NK-92 treated with Interleukin-12 subunit alpha and Interleukin-12 subunit beta, amount 100 ng/mL, for 24 hours (cell line): ENCODE measurements at places on chromosomes 7 and 10.

DNA sequence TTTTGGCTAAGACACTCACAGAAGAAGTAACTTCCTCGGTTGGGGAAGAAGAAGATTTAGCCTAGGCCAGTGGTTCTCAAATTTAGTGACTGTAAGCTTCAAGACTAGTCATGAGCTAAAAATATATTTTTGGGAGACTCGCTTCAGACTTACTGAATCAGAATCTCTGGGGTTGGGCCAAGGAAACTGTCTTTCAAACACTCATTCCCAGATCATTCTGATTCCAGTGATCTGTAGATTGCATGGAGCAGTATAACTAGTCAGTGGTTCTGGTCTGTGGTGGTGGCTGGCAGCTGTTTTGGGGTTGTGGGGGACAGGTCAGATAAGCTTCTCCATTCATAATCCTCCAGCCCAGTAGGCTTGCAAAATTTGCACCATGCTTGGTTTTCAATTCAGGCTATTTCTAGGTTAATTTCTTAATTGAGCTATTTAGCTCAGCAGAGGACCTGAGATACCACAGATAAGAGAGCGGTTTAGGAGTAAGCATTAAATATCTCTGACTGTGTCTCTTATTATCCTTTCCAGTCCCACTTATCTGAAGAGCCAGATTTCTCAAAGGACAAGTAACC lies 3.8 kb upstream of the KAT6B start:
- no peak for DNase-seq

DNA sequence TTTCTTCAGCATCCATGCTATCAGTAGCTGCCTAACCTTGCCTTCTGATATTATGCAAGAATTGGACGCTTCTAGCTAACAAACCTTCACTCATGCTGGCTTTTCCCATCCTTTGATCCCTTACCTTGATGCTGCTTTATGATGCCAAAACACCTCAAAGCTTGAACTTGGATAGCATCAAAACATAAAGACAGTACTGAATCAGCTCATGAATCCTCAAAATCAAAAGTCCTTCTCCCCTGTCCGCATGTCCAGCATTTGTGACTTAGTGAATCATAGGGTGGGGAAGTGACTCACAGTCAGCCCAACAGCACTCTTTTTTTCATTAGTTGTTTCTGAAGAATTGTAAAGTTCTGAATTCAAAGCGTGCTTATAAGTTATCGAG lies 89.5 kb upstream of the PIK3CG start:
- no peak for DNase-seq

DNA sequence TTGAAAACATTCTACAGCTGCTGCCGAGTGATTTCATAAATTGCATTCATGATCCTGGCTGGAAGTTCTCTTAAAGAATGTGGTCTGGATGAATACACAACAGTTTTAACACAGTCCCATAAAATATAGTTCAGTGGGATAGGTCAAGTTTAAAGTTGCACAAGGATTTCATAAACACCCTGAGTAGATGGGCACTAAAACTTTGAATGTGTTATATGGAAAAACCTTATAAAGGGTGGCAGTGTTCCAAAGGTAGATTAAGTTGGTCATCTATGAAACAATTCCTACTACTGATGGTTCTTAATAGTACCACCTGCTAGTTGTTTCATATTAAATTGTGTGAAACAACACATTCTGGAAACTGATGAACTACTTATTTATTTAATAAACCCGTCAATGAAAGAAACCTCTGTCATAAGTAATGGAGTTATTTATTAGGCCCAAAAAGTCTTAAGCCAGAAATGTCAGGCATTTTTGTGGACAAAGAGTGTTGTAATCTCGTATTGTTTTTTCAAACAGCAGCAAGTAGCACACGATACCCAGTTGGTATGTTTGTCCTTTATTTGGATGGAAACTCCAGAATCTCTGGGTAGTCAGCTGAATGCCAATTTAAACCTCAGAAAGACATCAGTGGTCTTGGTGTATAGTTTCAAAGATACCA lies 14.3 kb upstream of the RPA3 start:
- no peak for DNase-seq

- peak; percentile 8 for DNase-seq
These were observed 112.5 kb downstream of the SVIL start for GRCh38 chr10:29522061-29522855.

- no peak for DNase-seq
These were observed 24.1 kb downstream of the TBATA start for GRCh38 chr10:70761031-70761601.

DNA sequence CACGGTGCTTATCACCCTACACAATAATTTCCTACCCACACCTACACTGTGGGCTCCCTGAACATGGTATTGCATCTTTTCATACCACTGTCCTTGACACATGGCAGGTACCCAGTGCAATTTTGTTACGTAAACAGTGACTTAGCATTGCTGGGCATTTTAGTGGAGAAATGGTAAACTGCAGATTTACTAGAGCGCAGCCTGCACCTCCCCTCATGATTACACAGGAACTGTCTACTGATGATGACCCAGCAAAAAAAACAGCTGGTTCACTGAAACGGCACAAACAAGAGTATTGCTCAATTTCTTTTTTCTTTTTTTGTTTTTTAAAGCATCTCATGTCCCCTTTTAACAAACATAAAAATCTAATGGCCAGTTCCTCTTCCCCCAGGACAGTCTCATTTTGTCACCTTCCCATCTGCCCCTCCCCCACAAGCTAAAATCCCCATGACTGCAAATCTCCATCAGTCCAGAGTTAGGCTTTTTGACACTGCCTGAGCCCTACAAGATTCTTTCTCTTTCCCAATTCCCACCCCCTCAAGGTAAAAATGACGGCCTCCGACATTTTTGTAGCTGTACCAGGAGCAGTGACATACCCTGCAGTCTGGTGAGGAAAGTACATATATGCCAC lies 2.8 kb downstream of the ZNF746 start:
- no peak for DNase-seq

DNA sequence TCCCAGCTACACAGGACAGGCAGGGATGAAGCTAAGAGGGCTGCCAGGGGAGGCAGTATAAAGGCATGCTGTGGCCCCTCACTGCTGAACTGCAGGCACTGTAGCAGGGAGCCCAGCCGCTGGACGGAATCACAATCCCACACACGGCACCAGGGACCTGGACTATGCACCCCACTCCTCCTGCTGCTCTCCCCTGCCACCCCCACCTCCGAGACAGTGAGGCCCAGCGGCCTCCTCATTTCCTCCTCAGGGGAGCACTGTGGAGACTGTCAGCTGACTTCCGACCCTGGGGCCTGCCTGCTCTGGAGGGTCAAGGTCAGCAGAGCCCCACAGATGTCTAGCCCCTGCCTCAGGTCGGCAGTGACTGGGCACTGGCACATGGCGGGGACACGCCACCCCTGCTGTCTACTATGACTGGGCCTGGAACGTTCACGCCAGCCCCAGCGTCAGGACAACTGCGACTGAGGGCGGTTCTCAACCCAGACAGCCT lies 92.7 kb downstream of the FAM53B start:
- DNase-seq: no peak

GRCh38 chr7:115477193-115477651 lies 553.3 kb downstream of the TFEC start:
- no peak for DNase-seq

DNA sequence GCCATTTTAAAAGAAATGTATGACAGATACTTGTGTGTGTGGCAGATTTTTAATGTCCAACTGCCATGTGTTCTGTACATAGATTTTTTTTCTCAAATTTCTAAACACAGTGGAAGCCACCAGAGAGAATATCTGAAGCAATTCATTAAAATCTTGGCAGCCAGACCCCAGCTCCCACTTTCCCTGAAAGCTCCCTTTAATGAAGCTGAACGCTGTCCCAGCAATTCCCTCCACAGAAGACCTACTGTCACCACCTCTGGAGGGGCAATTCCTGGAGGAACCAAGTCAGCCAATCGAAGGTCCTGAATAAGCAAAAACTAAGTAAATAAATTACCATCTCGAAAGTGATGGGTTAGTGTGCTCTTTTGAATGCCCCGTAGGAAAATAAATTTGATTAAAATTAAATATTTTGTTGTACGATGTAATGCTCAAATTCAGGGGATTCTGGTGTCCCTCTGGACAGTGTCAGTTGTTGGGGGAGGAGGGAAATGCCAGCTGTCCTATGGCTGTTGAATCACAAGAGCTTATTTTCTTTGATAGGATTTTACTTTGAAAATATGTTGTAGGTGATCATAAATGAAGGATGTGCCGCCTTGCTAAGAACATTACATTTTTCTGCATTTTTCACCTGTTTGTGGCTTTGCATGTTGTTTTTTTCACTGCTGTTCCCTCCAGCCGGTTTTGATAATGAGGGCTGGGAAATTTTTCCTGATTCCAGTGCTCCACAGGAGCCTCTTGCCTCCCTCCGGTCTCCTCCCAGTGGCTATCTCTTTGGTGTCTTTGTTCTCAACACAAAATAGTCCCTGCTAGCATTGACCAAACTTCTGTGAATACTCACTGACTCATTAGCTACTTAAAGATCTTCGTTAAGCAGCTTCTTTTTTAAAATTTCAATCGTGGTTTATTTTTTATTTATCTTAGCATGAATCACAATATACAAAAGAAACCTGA lies 9.2 kb upstream of the GSAP start:
- DNase-seq: no peak

- DNase-seq: no peak
These were observed 242.2 kb downstream of the TSPAN12 start for GRCh38 chr7:120615703-120616102.

GRCh38 chr10:59648711-59649201 lies 60.9 kb downstream of the SLC16A9 start:
- DNase-seq: no peak

DNA sequence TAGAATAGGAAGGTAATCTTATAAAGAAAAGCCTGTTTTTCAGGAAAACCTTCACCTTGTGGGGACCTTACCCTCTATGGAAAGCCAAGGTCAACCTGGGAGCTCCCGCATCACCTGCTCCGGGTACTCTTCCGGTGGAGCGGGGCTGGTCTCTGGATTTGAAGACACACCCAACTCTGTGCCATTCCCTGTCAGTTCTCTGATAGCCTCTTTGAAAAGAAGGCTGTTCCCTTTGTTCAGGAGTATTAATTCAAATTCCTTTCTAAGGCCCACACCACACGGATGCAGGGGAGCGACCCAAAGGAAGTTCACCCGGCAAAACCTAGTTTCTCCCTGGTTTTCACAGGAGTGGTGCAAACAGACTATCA lies 10.7 kb downstream of the CTBP2 start:
- no peak for DNase-seq

- DNase-seq: peak; percentile 44
These were observed 15.4 kb downstream of the ACSL5 start for GRCh38 chr10:112389271-112389822.

DNA sequence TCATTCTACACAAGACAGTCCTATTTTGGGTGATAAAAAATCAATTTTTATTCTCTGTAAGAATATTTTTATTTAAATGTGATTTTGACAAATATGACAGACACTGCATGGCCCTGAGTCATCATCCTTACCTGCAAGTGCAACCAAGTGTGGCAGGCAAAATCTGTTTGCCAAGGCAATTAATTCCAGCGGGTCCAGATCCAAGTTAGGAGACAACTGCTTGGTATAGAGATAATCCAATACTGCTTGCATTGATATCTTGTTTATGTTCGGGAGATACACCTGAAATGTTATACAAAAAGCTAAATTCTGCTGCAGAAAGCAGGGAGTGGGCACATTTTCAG lies 66.2 kb downstream of the RHOBTB1 start:
- no peak for DNase-seq

DNA sequence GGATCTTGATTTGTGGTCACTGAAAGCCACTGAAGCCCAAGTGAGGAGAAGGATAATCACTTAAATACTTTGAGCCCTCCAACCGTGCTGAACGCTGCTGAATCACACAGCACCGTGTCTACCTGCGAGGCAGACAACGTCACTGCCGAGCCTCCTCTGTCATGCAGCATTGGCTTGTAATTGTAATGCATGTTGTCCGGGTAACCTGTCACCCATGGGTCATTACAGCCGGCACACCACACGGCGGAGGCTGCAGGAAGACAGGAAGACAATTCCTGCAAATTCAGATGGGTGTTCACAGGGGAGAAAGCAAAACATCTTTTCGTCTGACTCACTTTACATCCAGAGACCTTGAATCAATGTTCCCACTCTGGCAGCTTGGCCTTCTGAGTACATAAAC lies 546.1 kb upstream of the FOXK1 start:
- DNase-seq: no peak

- no peak for DNase-seq
These were observed 130.5 kb upstream of the PFKP start for GRCh38 chr10:2936816-2937215.

- no peak for DNase-seq
These were observed 233.4 kb downstream of the ARHGAP12 start for GRCh38 chr10:31694929-31695837.

GRCh38 chr7:42625421-42625820 lies 286.4 kb downstream of the C7orf25 start:
- no peak for DNase-seq

- no peak for DNase-seq
These were observed 87.2 kb downstream of the KCNMA1 start for GRCh38 chr10:77550378-77550777.

DNA sequence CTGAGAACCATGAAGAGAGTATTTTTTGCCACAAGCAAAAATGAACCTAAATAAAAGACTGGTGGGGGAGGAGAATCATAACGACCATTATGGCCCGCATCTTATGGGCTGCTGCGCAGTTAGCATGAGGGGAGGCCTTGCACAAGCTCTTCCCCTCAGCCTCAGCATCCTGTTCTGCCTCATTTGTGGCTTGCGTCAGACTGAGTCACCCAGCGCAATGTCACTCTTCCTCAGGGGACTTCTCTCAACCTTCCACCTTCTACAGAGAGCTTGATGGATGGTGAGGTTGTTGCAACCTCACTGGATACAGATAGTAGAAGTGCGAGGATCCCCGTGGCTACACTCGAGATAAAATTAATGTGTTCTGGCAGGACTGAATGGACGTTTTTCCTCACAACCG lies 16.8 kb upstream of the GPR15LG start:
- peak; percentile 83 for DNase-seq

GRCh38 chr10:21171936-21172541 lies 274.9 kb upstream of the NEBL start:
- DNase-seq: no peak

GRCh38 chr10:109898666-109899355 lies 24.5 kb downstream of the XPNPEP1 start:
- DNase-seq: no peak

DNA sequence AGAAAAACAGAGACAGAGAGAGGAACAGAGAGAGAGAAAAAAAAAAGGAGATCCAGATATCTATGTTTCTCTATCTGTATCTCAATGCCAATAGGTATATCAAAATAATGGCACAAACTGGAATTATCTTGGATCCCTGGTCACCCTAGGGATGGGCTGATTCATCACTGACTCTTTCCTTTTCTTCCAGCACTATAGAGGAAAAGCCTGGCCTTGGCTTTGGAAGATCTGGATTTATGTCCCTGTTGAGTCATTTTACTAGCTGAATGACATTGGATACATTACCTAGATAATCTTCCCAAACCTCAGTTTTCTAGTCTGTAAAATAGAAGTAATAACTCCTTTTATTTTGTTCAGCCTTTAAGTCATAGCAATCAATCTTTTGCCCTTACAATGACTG lies 152.8 kb upstream of the GDF10 start:
- no peak for DNase-seq

- DNase-seq: no peak
These were observed 410.8 kb upstream of the PRKCQ start for GRCh38 chr10:6990891-6991290.
